Left colon (tissue), 2 donors: ENCODE measurements at places on chromosomes 5 and 9.

DNA sequence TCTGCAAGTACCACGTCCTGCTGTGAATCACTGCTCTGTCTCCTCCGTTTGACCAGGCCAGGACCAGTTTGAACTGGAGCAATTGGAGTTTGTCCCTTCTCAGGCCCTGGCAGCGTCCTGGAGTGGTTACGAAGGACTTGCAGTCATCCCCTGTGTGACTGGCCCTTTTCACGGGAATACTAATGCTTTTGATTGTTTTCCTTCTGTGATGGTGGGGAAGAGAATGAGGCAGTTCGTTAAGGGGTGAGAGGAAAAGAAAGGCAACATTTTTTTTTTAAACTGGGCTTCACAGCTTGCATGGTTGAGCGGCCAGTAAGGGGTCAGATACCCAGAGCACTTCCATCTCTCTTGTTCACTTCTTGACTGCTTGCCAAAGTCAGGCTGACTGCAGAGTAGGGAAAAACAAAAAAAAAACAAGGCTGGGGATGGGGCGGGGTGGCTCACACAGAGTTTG lies 153.5 kb upstream of the STK32A start:
- no peak for DNase-seq

DNA sequence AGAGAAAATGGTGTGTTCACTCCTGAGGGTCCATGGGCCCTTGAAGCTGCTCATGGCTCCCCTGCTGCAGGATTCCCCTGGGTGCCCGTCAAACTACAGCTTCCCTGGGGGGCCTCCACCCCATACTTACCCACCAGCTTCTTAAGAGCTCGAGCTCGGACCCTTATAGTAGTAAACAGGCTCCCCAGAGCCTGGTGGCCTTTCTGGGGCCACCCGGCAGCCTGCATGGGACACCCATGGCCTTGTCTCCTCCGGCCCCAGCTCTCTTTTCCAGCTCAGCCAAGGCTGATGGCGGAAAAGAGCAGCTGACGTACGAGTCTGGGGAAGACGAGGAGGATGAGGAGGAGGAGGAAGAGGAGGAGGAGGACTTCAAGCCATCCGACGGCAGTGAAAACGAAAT lies 4.2 kb upstream of the CEL start:
- DNase-seq, result no peak

- DNase-seq, result no peak
These were observed 38.6 kb upstream of the PIK3R1 start for GRCh38 chr5:68176802-68177479.

GRCh38 chr9:133125941-133126696 lies 5.1 kb upstream of the RALGDS start:
- peak; percentile 39 for DNase-seq

GRCh38 chr5:32217886-32218396 lies 43.8 kb upstream of the GOLPH3 start:
- DNase-seq, result peak; percentile 52

DNA sequence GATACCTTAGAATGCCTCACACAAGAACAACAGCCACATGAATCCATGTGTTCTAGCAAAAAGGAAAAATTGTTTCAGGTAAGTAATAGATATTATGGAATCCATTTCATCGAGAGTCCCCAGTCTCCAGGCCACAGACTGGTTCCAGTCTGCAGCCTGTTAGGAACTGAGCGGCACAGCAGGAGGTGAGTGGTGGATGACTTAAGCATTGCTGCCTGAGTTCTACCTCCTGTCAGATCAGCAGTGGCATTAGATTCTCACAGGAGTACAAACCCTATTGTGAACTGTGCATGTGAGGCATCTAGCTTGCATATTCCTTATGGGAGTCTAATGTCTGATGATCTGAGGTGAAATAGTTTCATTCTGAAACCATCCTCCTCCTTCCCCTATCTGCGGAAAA lies 207.0 kb downstream of the CSNK1G3 start:
- no peak for DNase-seq
